Activated CD4-positive, alpha-beta T cell treated with anti-CD3 and anti-CD28 coated beads, Interleukin-2, amount 50 U/mL, for 1 hour (primary cell): ENCODE measurements at places on chromosomes 16 and 17.
A peak's percentile ranks its signal among the peaks of the same experiment; 100 is the strongest.

DNA sequence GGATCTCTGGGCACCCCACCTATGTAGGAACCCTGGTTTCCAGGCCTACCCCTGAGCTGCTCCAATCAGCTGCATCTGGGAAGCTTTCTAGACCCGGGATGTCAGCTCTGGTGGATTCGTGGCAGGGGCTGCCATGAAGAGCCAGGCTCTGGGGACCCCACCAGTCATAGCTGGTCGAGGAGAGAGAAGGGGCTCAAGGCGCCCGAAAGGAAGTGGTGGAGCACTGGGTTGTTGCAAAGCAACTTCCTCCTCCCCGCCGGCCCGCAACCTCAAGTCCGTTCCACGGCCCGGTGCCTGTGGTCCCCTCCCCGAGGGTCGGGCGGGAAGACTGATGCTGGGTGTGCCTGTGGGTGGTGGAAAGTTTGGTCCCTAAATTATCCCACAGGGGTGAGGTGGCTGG, 10.2 kb downstream of the TBKBP1 start:
- DNase-seq: no peak

- DNase-seq: no peak
Measured at GRCh38 chr17:63232565-63233310, 213.4 kb downstream of the CYB561 start.

GRCh38 chr16:81863630-81864352, 84.7 kb downstream of the PLCG2 start:
- no peak for DNase-seq

DNA sequence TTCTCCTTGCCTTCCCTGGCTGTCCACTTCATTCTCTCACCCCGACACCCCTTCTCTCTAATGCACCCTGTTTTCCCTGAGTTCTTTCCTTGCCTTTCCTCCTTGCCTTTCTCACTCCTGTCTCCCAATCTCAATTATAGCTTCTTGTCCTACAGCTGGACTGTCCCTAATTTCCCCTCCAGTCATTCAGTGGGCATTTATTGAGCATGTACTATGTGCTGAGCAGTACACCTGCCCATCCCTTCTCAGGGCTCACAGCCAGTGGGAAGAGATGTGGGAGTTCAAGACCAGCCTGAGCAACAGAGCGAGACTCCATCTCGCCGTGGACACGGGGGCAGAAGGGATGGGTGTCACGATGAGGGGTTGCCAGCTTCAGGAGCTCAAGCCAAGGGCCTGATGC, 5.8 kb downstream of the ATP2A1 start:
- no peak for DNase-seq

DNA sequence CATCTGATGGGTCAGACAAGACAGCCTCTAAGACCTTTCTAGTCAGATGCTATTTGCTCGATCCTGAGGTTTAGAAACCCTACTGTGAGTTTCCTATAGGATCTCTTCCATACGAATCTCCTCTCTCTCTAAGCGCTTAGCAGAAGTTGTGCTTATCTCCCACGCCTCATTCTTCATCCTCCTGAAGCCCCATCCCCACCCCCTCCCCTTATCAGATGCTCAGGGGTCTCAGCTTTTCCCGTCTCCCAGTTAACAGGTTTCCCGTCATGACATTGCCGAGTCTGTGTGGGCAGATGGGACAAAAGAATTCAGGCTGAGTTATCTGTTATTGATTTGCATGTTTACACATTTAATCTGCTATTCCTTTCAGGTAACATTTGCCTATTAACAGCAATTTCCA, 99.0 kb upstream of the PIRT start:
- no peak for DNase-seq

DNA sequence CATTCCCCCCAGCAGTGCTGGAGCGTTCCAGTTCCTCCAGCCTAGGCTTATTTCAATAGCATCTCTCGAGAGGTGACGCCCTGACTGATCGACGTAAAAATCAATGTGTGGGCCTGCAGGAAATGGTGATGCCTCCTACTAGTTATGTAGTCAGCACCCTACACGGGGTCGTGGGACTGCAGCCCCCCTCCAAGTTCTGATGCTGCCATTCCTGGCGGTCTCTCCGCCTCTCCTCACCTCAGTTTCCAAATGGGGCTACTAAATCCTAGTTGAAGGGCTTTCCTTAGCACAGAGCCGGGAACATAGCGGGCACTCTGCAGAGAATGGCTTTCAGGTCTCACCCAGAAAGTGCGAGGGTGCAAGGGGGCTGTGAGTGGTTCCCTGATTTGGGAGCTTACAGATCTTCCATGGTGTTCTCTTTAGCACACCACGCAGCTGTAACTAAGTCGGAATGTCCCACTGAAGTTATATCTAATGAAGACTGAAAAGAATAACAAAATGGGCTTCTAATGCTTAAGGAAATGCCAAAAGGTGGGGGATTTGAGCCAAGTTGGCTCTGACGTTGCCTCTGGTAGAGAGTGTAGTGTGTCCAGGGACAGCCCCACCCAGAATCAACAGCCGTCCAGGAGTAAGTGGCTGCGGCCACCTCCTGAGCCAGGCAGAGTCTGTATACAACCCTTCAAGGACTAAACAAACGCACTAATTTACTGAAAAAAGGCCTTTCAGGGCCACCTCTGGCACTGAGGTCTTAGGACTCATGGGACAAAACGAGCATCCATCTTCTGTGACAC, 299.7 kb upstream of the FOXF1 start:
- no peak for DNase-seq

DNA sequence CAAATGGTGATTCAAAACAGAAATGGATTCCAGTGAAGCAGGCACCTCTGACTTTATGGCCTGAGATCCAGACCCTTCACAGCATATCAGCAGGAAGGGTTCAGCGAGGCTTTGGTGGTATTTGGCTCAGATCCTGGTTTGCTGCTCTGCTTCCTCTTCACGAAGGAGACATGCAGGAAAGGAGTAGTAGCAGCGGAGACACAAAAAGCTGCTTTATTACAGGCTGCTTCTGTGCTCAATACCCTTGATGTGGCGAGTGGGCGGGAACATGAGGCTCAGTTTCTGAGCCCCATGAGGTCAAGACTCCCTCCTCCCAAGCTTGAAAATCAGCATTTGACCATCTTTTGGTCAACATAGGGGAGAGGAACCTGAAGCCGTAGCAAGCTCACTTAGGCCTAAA, 213.3 kb upstream of the AXIN2 start:
- no peak for DNase-seq

- no peak for DNase-seq
Measured at GRCh38 chr17:4998027-4998731, 429 bp downstream of the KIF1C start.

- peak; percentile 75 for DNase-seq
Measured at GRCh38 chr16:84593825-84594724, 23.8 kb downstream of the COTL1 start.

DNA sequence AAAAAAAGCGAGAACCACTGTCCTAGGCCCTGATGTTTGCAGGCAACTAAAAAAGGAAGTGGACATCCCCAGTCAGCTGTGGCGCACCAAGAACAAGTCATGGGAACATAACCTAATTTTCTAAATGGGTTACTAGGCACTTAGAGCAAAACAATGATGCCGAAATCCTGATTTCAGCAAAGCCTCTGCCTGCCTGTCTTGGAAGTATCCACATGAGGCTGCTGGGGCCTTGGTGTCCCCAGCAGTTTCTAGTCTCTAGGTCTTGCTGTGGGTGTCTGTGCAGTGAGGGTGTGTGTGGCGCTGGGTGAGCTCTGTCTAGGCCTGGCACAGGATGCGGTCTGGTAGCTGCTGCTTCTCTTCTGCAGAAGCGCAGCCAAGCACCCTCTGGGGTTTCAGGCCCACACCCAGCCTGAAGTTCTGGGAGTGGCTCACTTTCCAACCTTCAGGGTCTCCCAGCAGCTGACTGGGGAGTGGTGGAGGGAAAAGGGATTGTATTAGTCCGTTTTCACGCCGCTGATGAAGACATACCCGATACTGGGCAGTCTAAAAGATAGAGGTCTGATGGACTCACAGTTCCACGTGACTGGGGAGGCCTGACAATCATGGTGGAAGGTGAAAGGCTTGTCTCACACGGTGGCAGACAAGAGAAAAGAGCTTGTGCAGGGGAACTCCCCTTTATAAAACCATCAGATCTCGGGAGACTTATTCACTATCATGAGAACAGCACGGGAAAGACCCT, 21.1 kb downstream of the STH start:
- DNase-seq: peak; percentile 48

DNA sequence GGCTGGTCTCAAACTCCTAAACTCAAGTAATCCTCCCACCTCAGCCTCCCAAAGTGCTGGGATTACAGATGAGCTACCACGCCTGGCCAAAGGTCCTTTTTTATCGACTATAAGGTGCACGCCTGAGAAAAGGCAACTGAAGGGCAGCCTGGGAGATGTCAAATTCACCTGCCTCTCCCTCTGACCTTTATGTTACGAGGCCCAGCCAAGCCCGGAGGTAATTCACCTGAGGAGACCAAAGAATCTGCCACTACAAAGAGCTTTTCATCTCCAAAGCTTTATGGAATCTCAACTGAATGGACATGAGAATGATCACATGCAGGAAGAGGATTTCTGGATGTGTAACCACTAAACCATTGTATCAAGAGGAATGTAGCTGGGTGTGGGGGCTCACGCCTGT, 37.2 kb downstream of the LYRM1 start:
- no peak for DNase-seq

- DNase-seq: no peak
Measured at GRCh38 chr17:55420067-55420775, 1.4 kb downstream of the MMD start.

DNA sequence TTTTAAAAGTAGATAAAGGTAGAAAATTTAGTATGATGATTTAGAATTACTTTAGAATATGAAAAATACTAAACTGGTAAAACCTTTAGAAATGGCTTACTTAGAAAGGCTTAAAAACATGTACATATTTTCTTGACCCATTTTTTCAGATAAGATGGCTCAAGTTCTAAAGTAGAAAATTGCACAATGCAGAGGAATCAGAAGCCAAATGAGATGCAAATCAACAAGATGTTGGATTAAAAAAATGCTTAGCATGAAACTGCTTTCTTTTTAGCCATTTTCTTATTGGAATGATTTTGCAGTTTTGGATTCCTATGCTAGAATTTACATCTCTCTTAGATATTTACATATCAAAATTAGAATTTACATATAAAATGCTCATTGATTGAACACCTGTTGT, 1.5 kb upstream of the KRTAP3-1 start:
- no peak for DNase-seq

- DNase-seq: no peak
Measured at GRCh38 chr16:30434852-30435251, 5.0 kb upstream of the DCTPP1 start.

GRCh38 chr17:33664116-33664840, 371.2 kb upstream of the ASIC2 start:
- no peak for DNase-seq

DNA sequence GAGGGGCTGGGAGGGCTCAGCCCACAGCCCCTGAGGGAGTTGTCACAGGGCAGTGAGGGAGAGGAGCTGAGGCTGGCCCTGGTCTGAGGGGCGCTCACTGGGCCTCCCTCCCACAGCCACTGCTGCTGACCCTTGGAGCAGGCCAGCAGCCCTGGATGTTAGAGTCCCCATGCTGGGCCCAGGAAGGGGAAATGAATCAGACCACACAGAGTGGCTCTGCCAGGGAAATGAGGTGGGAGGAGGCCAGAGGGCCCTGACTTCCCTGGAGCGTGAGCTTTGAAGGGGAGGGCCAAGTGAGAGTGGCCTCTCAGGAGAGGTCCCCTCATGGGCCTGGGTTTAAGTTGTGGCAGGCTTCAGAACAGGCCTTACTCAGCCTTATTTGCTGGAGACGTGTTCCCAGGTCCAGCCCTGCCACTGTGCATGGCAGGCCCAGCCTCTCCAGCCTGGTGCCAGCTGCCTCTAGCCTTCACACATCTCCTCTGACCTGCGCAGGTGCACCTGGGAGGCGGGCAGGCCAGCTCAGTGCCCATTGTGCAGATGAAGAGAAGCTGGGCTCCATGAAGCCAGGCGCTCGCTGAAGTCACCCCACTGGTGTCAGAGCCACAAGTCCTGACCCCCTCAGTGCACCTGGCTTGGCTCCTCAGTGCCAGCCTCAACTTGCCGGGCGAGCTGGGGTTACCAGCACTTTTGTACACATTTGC, 15.4 kb downstream of the GPT2 start:
- DNase-seq: no peak

DNA sequence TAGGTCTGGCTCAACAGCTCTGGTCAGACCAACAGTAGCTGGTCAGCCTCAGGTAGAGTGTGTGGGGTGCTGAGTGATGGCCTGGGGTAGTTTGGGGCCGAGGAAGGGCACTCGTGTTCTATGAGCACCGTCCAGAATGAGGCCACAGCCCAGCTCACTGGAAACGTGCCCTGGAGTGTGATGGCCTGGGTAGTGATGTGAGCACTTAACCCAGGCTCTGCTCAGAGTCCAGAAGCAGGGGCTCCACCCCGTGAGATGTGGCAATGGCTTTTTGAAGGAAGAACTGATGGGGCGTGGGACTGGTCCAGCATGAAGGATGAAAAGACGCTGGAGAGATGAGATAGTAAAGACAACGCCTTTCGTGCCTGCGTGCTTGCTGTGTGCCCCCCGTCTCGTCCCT, 35.3 kb downstream of the NTN1 start:
- DNase-seq: no peak

- no peak for DNase-seq
Measured at GRCh38 chr16:66007717-66008116, 358.8 kb upstream of the CDH5 start.

GRCh38 chr16:57411362-57411976, 6.9 kb downstream of the CCL17 start:
- no peak for DNase-seq

DNA sequence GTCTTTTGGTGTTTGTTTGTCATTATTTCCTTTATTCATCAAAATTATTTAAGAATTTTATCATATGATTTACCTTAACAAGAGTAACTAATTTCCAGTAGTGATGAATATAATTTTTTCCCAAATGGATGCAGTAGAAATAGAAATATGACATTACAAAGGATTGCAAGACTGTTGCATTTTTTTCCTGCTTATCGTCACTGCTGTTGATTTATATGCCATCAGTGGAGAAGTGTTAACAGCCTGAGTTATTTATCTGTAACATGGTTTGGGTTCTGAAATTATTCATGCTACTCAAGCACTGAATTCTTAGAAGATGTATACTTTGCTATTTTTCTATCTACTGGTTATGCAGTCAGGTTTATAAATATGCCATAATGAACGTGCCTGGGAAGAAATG, 68.6 kb downstream of the TMEM100 start:
- DNase-seq: no peak
